ENCODE measurements at places on chromosomes 6 and 20.
A peak's percentile ranks its signal among the peaks of the same experiment; 100 is the strongest.

DNA sequence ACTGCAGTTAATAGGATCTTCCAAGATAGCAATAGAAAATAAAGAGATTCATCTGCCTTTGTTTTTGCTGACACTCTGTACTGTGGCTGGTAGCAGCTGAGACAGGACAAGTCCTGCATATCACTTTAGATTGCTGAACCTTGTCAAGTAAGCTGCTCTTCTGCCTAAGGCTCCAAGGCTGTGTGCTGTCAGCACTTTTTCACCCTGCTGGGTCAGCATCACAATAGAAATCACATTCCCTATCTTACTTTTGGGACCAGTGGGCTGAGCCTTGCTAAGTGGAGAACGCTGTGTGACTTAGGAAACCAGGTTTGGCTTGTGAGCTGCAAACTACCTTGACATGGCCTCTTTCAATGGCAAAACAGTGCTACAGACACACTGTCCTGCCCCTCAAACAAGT, 263.9 kb downstream of the FRK start:
- DNase-seq = no peak

GRCh38 chr6:18454446-18454845, 67.3 kb downstream of the RNF144B start:
- DNase-seq = no peak

DNA sequence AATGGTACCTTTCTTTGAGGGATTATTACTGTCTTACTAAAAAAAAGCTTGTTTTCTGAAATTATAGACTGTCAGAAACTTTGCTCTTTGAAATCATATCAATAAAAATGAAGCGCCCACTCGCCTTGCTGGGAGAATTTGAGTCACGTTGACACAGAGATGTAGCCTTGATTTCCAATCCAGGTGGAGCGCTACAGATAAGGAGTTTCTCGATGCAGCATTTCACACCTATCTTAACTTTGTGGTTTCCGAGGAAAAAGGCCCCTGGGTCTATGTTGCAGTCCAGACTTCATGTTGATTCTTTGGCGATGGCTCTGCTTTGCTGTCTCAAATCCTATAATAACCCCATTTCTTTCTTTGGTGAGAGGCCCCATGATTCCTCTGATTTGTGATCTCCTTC, 158.1 kb upstream of the ARG1 start:
- DNase-seq = peak; percentile 4

- DNase-seq = no peak
Observed at GRCh38 chr20:24977797-24978196, 14.8 kb downstream of the APMAP start.

GRCh38 chr6:125524356-125524755, 222.6 kb upstream of the HDDC2 start:
- no peak for DNase-seq

- DNase-seq = no peak
Observed at GRCh38 chr6:166032366-166033200, 135.1 kb downstream of the TBXT start.

- DNase-seq = no peak
Observed at GRCh38 chr6:40164345-40164755, 230.1 kb upstream of the MOCS1 start.

GRCh38 chr6:45607798-45608197, 230.1 kb upstream of the SUPT3H start:
- no peak for DNase-seq

GRCh38 chr20:19003366-19004336, 190.1 kb downstream of the SCP2D1 start:
- DNase-seq = no peak

GRCh38 chr6:161292650-161293281, 18.9 kb upstream of the AGPAT4 start:
- DNase-seq = no peak

DNA sequence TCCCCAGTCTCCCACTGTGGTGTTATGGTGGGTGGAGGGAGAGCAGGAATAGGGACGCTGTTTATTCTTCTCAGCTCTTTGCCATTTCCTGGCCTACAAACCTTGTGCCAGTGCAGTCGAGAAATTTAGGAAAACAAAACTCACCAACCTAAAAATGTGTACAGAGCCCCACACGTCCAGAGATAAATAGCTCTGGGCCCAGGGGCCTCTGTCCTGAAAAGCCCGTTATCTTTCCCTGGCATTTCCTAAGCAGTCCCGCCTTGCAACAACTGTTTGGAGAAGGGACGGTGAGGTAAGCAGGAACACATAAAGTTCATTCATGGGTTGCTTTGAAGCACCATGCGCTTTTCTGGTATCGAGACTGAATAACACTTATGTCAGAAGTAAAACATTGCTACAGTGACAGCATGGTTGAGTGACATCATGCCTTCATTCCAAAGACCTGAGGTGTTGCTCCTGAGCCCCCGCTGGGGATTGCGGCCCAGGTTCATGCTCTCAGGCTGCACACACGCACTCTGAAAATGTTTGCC, 80.1 kb upstream of the NXT1 start:
- DNase-seq = no peak

DNA sequence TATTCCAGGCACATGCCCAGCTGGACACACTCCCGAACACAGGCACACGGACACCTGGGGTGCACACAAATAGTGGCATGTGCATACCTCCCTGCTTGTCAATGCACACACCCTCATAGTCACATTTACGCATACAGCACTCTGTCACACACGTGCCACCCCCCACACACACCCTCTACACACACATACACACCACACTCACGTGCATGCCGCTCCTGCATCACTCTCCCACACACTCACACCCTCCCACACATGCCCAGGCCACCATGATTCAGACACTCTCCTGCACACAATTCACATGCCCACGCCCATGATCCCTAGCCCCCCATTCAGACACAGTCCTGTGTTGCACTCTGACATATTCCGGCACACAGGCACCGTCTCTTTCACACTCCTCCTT, 13.0 kb downstream of the SIRPA start:
- no peak for DNase-seq

GRCh38 chr6:149164199-149164750, 153.2 kb upstream of the TAB2 start:
- no peak for DNase-seq

DNA sequence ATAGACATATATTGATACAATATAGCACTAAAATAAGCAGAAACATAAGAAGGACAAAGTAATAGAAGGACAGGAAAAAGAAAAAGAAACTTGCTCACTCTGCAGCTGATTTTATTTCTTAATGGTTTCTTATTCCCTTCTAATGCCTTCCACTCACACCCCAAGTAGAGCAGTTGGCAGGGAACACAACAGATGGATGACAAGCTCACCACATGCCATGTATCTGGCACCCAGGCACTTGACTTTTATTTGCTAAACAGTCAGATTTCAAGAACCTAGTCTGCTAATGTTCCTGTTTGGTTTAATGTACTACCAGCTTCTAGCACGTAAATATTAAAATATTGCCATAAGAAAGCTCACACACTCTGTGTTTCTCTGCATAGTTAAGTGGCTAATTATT, 87.1 kb downstream of the COL19A1 start:
- DNase-seq = no peak

GRCh38 chr6:53794720-53795339, at the start of gene LRRC1:
Gene LRRC1 (plus strand): TSS chr6:53795005. CDS start chr6:53795257, 252 bp downstream.
- peak; percentile 78 for DNase-seq

- no peak for DNase-seq
Observed at GRCh38 chr20:7792150-7792869, 147.9 kb downstream of the HAO1 start.

DNA sequence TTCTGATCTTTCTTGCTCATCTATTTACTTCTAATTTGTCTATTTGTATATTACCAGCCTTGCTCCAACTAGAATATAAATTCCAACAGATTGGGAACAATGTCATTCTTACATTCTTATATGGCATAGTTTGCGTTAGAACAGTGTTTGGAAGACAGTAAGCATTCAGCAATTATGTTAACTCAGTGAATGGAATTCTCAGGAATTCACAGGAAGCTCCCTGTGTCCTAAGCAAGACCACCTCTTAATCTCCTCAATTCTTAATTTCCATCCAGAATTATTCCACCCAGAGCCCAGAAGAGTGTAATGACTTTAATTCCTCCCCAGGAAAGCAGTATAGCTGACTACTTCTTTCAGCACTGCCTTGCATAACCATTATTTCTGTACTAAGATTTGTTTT, 18.2 kb upstream of the HS3ST5 start:
- DNase-seq = no peak

- DNase-seq = no peak
Observed at GRCh38 chr20:16483024-16483423, 90.2 kb downstream of the KIF16B start.

DNA sequence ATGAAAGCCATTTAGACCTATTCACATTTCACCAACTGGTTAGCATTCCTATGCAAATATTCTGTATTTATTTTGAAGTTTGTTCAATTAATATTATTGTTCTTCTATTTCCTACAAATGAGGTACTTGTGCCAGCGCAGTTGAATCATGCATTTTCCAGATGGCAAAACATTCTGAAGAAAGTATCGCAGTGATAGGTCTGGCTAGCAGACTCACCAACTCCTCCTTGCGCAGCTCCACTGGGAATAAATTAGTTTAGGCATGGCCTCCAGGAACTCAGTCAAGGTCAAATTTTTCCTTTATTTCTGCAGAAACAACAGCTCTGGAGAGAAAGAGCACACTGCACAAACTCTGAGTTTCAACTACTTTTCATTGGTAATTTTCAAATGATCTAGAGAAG, 437.7 kb downstream of the COL12A1 start:
- no peak for DNase-seq

DNA sequence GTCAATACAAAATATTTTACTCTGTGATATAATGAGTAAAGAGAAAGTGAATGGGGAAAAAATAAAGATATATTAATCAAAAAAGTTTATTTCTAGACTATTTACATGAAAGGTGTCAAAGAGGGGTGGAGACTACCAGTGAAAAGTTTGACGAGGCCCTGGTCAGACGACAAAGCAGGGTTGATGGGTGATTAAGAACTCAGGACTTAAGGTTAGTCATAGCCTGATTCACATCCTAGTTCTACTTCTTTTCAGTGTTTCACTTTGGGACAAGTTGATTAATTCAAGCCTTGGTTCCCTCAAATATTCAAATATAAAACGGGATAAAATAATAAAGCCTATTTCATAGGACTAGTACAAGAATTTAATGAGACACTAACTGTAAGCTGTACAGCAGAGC, 178.2 kb upstream of the HS3ST5 start:
- no peak for DNase-seq

- DNase-seq = no peak
Observed at GRCh38 chr20:609371-609964, 641 bp downstream of the TCF15 start.

DNA sequence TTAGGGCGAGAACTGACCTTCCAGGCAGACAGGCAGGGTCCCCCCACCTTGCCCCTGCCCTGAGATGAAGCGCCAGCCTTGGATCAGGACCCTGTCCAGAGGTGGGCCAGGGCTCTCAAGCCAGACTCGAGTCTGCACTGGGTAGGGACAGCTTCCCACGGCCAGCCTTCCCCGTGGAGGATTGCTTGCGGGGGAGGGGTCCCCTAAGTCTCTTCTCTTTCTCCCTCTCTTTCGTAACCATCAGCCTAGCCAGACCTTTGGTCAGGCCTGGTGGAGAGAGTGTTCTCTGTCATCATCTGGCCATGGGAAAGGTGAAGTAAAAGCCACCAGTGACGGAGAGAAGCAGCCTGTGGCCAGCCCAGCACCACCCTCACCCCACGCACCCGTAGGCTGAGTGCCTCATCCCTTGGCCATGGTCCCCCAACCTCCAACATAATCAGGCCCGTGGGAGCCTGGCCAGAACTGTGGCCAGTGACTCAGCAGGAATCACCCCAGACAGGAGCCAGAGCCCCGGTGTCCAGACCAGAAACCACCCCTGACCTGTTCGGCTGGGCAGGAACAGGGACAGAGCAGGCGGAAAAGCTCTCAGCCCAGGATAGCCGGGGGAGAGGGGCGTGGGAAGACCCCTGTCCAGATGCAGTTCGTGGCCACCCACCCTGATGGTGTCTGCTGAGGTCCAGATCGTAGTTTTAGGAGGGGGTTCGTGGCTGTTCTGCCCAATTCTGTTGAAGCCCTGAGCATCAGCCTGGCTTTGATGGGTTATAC, 47.1 kb downstream of the SNAI1 start:
- no peak for DNase-seq

DNA sequence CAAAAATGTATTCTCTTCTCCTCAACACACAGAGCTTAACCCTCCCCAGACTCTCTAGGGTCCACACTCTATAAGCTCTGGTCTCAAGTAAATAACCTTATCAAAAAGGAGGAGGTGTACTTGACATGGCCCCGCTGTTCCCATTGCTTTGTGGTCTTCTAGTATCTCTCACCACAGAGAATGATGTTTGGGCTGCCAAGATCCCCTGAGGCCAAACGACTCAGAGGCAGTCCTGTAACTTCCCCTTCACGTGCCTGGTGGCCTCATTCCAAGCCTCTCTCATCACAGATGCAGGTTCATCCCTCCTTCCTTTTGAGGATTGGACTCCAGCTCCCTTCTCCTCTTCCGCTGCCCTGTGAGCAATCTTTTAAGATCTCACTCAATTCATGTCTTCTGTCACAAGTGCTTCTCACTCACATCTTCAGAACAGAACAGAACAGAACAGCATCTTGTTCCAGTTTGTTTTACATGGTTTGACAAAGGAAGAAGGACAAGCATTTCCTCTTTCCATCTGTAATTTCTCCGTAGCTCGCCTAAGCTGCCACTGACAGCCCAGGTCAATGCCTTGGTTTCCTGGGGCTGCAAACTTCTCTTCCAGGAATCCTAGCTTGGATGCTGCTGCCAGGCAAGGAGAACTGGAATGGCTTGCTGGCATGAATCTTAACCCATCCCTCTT, 541.5 kb downstream of the CD83 start:
- DNase-seq = no peak

DNA sequence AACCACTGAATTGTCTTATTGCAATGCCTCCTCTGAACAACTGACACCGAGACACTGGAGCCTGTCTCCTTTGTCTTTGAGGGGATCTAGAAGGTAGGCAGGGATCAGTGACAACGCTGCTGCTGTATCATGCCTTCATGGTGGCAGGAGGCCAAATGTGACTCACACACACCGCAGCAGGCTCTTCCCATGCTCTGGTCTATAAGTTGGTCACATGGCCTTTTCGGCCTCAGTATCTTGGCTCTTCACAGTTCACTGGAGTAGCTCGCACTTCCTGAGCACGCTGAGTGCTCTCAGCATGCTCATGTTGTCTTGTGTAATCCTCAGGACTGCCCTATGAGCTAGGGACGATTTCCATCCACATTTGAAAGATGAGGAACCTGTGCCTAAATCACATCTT, 167.4 kb upstream of the PCSK2 start:
- DNase-seq = no peak

DNA sequence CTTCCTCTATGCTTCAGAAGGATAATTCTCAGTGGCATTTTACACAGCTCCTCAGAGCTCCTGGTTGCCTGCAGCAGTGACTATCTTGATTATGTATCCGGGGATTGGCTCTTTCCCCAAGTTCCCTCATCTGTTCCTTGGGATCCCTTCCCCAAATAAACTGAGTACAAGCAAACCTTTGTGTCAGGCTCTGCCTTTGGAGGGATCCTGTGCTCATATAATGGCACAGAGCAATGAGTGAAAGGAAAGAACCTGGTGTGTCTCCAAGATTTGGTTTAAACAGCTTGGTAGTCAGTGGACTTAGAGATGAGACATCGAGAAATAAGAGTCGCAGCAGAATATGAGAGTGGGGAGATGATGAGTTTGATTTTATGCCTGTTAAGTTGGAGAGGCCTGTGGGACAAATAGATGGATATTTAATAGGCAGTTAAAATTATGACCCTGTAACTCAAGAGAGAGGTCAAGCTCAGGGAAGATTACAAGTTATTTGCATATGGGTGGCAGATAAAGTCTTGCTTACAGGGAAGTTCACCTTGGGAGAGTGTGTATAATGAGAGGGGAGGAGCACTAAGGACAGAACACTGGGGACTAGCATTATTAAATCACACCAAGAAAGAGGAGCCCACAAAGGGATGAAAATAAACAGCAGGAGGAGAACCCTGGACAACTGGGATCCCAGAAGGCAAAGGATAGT, 44.1 kb upstream of the GCLC start:
- no peak for DNase-seq
